Muscle of back (tissue), 13 donors: ENCODE measurements at places on chromosomes 5 and 9. TPM values are rescaled to one million over a fixed set of nuclear protein-coding genes. Genes with fewer than 3 reads are reported as not detected.

- DNase-seq, result no peak
These were observed 752.8 kb upstream of the ADAMTS16 start for GRCh38 chr5:4387290-4387689.

- DNase-seq, result peak; percentile 78
These were observed 11.9 kb downstream of the CAPSL start for GRCh38 chr5:35926389-35927051.

LHX6 gene
- 5.5 TPM for polyA plus RNA-seq

DNA sequence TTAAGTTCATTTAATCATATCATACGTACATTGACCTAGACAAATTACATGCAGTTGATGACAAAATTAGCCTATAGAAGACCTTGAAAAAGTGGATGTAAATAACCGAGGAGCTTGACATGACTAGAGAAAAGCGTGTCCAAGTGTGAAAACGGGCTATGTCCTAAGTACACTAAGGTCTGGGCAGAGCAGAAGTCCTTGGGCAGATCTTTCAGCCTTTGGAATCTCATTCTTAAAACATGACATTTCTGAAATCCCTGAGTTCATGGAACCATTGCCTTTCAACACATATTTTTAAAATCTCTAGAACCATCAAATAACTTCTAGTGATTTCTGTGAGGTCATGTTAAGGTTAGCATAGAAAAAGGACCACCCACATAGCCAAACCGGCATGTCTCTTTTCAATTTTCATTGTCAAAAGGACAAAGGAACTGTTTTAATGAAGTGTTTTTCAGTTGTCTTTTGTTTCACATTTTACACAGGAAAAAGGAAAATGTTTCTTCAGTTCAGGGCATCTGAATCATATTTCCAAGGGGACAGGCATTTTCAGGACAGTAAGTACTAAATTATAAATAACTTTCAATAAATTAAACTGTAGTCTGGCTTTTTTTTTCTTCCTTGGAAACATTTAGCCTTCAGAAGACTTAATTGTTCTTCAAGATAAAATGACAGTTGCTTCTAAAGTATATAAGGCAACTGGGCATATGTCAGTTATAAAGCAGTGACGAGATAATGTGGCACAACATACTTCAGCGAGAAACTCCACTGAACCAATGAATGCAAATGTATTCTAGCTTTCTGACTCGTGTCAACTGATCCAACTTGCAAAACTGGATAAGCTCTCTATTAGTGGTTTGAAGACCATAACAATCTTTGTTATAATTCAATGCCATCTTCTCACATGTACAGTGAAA is 416.8 kb downstream of the NFIB start:
- DNase-seq, result peak; percentile 72

GRCh38 chr5:16869821-16870796 is 66.0 kb downstream of the MYO10 start:
- no peak for DNase-seq

- no peak for DNase-seq
These were observed 165.8 kb downstream of the SEMA5A start for GRCh38 chr5:9380109-9380508.

- DNase-seq, result no peak
These were observed 9.9 kb upstream of the NINJ1 start for GRCh38 chr9:93143830-93144530.

DNA sequence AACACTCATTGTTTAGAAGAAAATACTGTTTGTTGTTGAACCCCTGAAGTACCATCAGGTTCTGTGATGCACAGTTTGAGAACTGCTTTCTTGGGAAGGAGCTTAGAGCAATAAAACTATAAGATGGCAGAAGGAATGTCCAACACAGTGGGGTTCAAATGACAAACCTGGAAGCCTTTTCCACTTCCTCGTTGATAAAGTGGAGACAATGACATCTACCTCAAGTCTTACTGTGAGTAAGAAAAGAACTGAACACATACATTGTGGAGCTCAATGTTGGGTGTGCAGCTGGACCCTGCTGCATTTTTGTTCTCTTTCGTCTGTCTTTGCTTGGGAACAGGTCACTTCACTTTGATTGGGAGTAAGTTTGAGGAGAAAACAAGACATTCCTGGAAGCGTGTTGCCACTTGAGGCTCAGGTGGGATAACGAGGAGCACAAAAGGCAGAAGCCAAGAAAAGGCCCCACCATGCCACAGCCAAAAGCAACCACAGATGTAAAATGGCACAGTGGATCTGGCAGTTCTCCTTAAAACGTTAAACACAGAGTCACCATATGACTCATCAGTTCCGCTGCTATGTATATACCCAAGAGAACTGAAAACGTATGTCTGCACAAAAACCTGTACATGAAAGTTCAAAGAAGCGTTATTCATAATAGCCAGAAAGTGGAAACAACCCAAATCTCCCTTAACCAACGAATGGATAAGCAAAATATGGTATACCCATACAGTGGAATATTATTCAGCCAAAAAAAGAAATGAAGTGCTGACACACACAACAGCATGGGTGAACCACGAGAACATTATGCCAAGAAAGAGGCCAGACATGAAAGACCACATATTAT is 42.9 kb upstream of the SUB1 start:
- DNase-seq, result no peak

OTULINL gene
- 6.0 TPM for polyA plus RNA-seq

DNA sequence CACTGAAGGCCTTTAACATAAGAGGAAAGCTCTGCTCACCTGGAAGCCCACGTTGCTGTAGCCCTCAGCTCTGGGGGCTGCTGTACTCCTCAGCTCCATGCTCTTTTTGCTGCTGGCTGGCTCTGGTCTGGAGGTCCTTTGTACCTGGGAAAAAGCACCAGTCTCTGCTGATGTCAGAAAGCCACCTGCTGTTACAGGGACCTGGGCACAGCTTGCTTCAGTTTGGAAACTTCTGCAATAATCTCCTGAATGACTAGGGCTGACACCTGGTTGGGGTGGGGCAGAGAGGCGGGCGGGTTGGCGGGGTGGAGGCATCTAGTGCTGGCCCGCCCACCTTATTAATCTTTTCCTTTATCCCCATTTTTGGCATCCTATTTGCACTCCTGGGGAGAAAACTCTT is at the start of gene SLC28A3:
Gene SLC28A3 (minus strand): TSS at position 224 of the 400 bp plus-strand sequence. CDS start 125 bp downstream, at position 99.
- DNase-seq, result no peak

TAS2R1 gene
- polyA plus RNA-seq, result not detected

PAX5 gene
- polyA plus RNA-seq, result 0.45 TPM

DNA sequence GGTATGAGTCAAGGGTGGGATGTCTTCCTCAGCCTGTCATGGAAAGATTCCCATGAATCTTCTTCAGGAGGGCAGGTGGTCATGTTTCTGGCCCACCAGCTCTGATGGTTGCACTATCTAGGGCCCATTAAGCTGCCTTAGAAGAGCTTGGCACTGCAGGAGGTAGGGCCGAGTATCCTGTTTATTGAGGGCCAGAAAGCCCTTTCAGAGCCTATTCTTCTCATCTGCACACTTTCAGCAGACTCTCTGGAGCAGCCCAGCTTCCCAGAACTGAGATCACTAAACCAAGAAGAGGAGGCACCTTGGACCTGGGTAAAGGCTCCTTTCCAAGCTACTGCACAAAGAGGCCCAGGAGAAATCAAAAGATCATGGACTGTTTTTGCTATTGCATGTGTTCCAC is 146.5 kb downstream of the MTX3 start:
- no peak for DNase-seq
